ENCODE measurements at places on chromosomes 2 and 18. TPM values are rescaled to one million over a fixed set of nuclear protein-coding genes. Genes with fewer than 3 reads are reported as not detected.

DNA sequence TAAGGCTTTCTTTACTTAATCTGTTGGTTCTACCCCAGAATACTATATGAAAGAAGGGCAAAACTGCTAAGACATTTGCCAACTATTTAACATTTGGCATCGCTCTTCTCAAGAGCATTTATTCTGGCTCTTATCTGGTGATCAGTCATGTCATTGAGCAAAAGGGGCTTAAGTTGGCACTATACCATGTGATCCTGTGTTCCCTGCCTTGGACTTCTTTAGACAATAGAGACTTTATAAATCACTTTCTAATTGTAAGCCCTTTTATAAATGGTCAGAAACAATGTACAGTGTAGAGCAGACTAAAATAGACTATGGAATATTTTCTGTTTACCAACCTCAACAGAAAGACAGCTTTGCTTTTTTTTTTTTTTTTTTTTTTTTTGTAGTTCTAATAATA, 52.1 kb downstream of the GTF3C3 start:
- no peak for DNase-seq

DNA sequence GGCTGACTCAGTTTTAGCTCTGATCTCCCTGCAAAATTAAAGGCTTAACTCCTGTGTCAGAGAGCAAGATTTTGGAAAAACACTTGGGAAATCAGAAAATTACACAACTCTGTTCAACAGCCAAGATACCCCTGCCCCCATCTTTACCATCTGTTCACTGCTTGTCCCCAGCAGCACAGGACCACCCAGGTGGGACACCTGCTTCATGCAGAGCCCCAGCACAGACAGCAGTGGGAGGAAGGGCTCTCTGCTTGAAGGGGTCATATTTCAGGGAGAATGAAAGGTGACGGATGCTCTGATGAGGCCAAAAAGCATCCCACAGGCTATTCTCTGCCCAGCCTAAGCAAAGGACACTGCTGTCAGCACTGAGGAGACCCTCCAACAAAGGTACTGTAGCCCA, 584.6 kb upstream of the KLHL29 start:
- DNase-seq, result no peak

DNA sequence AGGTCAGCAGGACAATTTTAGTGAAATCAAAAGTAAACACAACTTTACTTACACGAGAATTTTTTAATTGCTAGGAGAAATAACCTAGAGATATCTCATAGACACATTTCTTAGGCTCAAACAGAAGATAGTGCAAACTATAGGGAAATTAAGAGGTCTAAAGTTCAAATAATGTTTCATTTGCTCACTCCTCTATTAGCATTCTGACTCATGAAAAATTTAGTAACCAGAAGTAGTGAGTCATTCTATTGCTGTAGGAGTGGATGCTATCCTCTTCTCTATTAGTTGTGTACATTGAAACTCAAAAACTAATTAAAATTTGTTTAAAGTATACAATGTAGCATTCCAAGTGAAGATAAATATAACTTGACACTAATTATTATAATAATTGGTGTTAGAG, 908.3 kb upstream of the TMEFF2 start:
- DNase-seq, result no peak

DNA sequence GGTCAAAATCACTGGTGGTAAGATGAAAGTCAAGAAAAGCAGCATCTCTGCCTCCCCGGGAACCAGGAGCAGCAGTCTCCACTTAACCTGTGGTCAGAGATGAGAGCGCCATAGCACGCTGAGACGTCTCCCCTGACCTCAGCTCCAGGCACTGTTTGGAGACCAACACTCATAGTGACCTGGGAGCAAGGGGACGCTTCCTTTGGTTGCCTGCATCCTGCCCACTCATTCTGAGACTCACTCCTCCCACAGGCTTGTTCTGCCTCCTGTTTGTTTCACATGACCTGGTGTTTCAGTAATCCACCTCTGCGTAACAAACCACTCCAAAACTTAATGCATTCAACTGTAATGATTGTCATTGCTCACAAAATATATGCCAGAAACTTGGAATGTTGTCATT, 139.3 kb downstream of the ACOXL start:
- no peak for DNase-seq

GRCh38 chr2:160666154-160667060, 172.8 kb upstream of the RBMS1 start:
- DNase-seq, result no peak

DNA sequence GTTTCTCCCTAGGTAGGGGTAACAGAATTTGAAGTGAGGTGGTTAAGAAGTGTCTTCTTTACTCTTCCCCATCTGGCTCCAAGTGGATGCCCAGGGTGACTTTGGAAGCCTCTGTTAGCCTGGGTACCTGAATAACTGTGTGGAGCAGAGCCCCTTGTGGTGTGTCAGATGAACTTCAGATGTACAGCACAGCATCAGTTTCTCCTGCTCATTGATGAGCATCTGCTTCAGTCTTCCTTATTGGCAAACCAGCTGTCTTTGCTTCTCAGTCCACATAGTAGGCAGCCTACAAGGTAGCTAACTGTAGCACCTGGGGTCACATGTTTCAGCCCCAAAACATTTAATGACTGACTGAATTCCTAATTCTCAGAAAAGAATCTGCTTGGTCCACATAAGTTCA, 56.2 kb upstream of the ATP8B1 start:
- DNase-seq, result peak; percentile 29

DNA sequence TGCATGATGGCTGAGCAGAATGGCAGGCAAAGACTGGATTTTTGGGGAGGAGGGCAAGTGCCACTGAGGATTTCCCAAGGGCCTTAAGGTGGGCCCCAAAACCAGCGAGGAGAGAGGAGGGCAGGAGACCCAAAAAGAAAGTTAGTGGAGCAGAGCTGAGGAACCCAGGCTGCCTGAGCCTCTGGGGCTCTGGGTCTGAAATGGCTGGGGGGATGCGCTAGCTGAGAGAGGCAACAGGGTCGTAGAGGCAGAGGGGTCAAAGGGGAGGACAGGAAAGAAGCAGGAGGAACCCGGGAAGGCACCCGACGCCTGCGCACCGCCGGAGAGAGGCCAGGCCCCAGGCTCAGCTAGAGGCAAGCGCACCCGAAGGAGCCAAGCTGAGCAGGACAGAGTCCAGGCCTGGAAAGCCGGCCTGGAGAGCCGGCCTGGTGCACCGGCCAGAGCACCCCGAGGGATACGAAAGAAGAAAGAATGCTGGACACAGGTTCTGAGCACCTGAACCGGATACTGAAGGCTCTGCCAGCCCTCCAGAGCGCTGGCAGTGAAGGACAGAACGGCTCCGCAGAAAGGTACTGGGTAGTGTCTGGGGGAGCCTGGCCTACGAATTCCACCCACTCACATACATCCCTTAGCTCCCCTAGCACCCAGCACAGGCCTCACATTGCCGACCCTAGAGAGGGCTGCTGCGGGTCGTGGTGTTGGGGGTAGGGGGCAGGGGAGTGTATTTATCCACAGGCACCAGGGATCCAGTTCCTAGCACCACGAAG, 39.5 kb upstream of the ATP6V1B1 start:
- no peak for DNase-seq

DNA sequence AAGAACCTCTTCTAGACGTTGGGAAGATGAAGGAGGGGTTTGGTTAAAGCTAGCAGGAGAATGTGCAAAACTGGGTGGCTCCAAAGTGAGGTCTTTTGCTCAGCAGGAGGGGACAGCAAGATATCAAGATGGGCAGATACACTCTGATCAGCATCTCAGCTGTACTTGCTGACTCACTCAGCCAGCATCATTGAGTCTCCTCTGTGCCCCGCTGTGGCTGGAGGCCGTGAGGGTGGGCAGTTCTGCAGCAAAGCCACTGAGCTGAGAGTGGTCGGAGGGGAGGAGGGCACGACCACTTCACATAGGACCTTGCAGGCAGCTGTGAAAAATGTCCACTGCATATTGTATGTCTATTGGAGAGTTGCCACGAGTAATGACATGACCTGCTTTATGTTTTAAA, 152.0 kb downstream of the CAPN13 start:
- DNase-seq, result no peak

DNA sequence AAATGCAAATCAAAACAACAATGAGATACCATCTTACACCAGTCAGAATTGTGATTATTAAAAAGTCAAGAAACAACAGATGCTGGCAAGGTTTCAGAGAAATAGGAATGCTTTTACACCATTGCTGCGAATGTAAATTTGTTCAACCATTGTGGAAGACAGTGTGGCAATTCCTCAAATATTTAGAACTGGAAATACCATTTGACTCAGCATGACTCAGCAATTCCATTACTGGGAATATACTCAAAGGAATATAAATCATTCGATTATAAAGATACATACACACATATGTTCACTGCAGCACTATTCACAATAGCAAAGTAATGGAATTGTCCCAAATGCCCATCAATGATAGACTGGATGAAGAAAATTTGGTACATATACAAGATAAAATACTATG, 516.7 kb downstream of the ERBB4 start:
- no peak for DNase-seq

GRCh38 chr2:229713371-229714079, 830 bp downstream of the DNER start:
- DNase-seq, result no peak

DNA sequence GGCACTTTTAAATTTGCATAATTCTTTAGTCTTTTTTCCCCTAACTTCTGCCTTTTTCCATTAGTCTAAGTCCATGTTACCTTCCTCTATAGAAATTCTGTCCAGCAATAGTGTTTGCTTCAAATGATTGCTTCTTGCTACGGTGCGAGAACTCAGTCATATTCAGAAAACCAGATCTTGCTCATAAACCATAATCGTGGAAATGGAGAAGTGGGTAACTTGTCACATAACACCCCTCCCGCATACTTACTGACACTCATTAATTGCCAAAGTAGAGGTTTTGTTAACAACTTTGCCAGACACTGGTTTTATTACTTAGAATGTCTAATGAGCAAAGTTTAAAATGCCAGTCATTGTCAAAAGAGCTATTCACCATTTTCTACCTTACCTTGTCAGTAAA, 94.3 kb upstream of the TWSG1 start:
- no peak for DNase-seq

RNF125 gene
- 7.5 TPM for total RNA-seq

UPP2 gene
- total RNA-seq, result not detected

IL37 gene
- total RNA-seq, result not detected

PDE1A gene
- 3.9 TPM for total RNA-seq

Measured in mucosa of descending colon (tissue), 3 donors.